ENCODE measurements at places on chromosomes 12 and 14.

GRCh38 chr12:51905471-51906429 lies 1.6 kb upstream of the ACVRL1 start:
- DNase-seq = no peak

DNA sequence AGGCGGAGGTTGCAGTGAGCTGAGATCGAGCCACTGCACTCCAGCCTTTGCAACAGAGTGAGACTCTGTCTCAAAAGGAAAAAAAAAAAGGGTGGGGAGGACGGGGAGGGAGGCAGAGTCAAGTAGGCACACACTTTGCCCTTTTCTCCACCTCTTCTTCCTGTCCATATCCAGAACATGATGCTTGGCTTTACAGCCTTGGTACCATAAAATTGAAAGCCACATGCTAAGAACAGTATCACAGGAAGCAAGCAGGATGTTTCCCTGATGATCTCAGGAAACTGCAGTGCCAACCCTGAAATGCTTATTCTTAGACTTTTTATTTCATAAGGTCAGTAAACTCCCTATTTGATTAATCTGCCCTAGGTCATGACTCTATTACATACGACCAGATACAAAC lies 32.5 kb upstream of the YAF2 start:
- no peak for DNase-seq

DNA sequence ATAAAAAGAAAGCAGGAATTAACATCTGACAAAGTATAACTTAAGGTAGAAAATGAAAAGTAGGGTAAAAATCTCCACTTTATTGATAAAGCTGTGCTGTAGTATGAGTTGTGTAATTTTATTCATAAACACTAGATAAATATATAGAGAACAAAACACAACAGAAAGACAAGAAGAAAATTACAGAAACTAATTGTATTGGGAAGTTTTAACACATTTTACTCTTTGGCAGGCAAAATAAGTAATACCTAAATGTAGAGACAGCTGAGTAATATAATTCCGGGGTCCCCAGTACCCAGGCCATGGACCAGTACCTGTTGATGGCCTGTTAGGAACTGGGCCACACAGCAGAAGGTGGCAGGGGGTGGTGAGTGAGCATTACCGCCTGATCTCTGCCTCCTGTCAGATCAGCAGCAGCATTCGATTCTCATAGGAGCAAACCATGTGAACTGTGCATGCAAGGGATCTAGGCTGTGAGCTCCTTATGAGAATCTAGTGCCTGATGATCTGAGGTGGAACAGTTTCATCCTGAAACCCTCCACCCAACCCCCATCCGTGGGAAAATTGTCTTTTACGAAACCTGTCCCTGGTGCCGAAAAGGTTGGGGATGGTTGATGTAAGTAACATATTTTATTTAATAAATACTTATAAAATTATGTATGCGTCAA lies 84.4 kb upstream of the ETV6 start:
- no peak for DNase-seq

- no peak for DNase-seq
Measured at GRCh38 chr12:97520106-97520505, 57.5 kb downstream of the RMST start.

DNA sequence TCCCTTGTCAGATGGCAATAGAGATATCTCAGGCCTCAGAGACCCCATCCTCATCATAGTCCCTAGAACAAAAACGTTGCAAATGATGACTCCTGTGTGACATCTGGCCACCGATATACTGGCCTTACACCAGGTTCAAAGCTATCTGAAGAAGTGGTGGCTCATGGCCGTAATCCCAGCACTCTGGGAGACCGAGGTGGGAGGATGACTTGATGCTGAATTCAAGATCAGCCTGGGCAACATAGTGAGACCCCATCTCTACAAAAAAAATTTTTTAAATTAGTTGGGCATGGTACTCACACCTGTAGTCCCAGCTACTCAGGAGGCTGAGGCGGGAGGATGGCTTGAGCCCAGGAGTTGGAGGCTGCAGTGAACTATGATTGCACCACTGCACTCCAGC lies 13.1 kb downstream of the CAMKK2 start:
- DNase-seq = no peak

DNA sequence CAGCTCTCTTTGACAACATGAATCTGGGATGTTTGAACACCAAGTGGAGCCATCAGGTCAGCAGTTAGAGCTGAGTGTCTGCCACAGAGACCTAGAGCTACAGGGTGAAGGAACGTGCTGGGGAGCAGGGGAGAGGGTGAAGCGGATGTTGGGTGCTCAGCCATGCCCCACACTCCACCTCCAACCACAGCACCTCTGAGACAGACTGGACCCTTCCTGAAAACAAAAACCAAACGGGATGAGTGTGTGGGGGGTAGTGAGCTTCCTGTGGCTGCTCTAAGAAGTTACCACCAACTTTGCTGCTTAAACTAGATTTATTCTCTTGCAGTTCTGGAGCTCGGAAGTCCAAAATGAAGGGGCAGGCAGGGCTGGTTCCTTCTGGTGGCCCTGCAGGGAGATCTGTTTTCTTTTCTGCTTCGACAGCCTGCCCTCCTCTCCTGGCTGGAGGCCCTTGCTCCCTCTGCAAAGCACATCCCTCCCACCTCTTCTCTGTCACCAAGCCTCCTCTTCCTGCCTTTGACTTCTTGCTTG lies 5.6 kb upstream of the GOLGA3 start:
- no peak for DNase-seq

DNA sequence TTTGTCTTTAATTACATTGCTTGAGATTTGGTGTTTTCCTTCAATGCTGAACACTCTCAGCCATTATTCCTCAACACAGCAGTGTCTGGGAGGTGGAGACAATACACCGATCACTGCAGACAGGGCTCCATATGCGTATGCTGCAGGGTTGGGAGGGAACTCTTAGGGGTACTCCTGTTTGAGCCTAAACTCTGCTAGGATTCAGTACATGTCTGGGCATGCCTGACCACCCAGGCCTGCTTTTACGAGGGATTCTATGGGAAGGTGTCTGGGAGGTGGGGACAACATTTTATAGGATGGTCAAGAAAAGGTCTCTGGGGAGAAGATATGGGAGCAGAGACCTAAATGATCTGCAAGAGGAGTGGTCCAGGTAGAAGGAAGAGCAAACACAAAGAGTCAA lies 34.3 kb downstream of the DHRS2 start:
- DNase-seq = no peak

GRCh38 chr12:17016116-17016864 lies 410.3 kb upstream of the LMO3 start:
- no peak for DNase-seq

DNA sequence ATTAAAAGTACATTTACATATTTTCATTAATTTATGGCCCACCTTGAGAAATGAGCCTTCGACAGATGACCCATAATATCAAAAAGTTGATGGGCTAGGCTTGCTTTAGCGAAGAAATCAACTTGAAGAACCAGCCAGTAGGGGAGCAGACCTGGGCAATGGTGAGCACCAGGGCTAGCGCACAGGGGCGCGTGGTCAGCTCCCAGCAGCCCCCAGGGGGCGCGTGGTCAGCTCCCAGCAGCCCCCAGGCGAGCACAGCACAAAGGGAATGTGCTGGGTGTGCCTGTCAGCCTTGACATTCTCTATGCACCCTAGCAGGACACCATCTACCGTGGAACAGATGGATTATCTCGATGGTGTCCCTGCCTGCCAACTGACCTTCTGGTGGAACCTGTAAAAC lies 15.3 kb upstream of the SOX5 start:
- no peak for DNase-seq

DNA sequence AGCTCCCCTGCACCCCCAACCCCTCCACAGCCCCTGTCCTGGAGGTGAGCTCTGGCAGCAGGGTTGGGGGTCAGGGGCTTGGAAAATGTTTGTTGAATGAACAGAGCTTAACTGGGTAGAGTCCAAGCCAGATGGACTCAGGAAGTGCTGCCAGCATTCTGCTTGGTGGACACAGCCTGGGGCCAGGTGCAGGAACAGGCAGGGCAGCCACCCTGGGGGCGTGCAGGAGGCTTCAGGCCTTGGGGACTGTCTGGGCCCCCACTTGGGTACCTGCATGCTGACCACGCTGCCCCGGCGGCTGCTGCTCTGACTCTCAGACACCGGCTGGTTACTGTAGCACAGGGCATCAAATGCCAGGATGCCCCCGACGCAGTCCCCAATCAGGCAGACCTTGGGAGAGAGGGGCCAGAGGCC lies 15.7 kb downstream of the ARL6IP4 start:
- no peak for DNase-seq

GRCh38 chr14:101224356-101225156 lies 321.0 kb upstream of the RTL1 start:
- DNase-seq = no peak
